CD4-positive, alpha-beta T cell (primary cell): ENCODE measurements at places on chromosomes 7 and 10. TPM values are rescaled to one million over a fixed set of nuclear protein-coding genes. Genes with fewer than 3 reads are reported as not detected.

Gene STEAP1
- total RNA-seq = not detected

Gene TACC2
- total RNA-seq = not detected

Gene MYOF
- total RNA-seq = 0.27 TPM

Gene SEM1
- total RNA-seq = 17.4 TPM

Gene RNF32
- not detected for total RNA-seq

Gene AKR1C4
- not detected for total RNA-seq

Gene SLC35B4
- total RNA-seq = 5.8 TPM

Gene CYP3A7
- not detected for total RNA-seq
